ENCODE measurements at places on chromosomes 3 and 15.
A peak's percentile ranks its signal among the peaks of the same experiment; 100 is the strongest.

GRCh38 chr3:64110071-64110470 is 86.8 kb upstream of the PSMD6 start:
- no peak for DNase-seq

GRCh38 chr15:77519540-77519939 is 98.9 kb downstream of the HMG20A start:
- no peak for DNase-seq

GRCh38 chr3:78823859-78824258 is 943.9 kb downstream of the ROBO1 start:
- DNase-seq = no peak

DNA sequence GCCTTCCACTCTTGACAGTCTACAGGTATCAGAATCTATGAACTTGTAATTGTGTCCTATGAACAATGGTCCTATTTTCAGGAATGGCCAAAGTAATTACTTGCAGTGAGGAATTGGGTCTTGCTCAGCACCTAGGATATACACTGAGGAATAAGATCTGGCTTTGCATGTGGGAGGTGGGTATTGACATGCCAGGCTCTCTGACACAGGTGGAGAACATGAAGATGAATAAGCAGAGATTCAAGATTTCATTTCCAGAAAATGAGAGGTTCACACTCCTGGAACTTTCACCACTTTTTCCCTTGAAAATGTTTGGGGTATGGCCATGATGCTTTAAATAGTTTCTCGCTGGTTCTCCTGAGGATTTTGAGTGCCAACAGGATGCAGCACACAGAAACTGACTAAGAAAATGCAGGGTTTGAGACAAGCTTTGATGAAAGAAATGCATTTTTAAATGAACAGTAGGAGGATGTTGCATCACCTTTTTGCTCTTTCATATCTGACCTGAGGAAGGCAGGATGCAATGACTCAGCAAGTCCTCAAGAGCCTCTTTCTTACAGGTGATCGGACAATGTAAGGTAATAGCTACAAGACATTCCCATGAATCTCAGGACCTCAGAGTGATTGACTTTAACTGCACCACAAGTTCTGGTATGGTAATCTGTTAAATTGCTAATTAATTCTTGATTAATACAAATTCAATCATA is 3.7 kb downstream of the HRG start:
- no peak for DNase-seq

GRCh38 chr15:33094336-33094735 is 100.2 kb downstream of the FMN1 start:
- DNase-seq = no peak

GRCh38 chr3:115146418-115147328 is at the start of gene ZBTB20:
TSS of gene ZBTB20 (minus strand) at chr3:115147288.
- DNase-seq = peak; percentile 50

DNA sequence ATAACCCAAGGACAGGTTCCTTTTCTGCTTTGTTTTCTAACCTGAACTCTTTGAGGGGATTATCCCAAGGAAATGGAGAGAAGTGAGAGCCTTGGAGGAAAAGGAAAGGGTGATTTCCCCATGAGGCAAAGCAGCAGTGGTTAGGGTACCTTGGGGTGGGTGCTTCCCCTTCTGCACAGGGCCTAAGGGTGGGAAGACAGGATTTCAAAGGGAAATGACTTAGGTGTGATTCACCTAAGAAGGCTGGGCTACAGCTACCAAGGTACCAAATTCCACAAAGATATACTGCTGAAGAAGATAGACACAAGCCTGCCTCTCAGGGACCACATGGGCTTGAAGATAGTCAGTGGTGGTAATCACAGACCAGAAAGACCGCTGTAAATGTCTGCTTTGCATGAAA is 325.3 kb upstream of the DPH6 start:
- no peak for DNase-seq

DNA sequence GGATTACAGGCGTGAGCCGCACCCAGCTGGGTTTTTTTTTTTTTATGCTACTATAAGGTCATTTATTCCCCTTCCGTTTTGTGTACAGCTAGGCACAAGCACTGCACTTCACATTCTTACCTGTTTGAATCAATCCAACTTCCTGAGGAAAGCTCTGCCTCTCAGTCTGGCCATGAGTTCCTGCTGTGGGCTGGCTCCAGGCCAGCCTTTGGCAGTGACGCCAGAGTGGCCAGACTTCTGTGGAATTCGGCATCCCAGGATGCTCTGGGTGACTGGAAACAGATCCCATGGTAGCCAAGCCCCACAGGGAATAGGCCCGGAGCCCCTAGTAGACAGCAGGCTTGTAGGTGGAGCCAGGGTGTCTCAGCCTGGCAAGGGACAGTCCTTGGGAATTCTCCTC is 21.5 kb upstream of the TIMP4 start:
- DNase-seq = no peak

GRCh38 chr3:191282251-191283185 is 46.7 kb upstream of the CCDC50 start:
- DNase-seq = no peak

- DNase-seq = no peak
Measured at GRCh38 chr3:152849996-152850578, 15.2 kb downstream of the P2RY1 start.

DNA sequence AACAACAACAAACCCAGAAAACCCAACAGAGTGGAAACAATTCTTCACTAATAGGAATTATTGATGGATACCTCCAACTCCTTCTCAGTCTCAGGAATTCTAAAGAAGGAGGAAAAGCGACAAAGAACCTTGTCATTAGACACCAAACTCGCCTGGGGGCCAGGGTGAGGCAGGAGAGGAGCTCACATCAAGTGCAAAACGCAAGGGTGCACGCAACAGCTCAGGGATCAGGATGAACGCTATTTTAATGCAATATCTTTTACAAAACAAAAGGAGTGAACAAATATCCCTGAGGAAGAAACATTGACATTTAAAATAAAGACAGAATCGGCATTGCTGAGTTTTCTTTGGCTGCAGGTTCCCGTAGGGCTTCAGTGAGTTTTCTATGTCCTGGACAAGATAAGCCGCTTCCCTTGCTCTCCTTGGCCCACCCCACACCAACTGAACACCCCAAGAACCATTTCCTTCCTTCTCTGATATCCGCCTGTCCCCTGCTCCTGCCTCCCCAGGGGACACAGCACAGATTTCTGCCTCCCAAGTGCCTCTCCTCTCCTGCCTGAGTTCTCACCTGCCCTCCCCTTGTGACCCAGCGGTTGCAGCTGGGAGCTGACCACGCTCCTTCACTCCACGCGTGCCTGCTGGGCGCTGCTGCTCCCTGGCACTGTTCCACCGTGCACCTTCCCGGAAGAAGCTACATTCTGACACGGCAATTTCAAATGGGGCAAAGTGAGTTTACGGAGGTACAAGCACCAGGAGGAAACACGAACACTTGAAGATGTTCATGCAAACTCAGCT is 63.0 kb downstream of the ATP10A start:
- no peak for DNase-seq

- DNase-seq = no peak
Measured at GRCh38 chr15:94542391-94542790, 311.0 kb downstream of the MCTP2 start.

- no peak for DNase-seq
Measured at GRCh38 chr15:85672332-85673084, 122.2 kb downstream of the KLHL25 start.

DNA sequence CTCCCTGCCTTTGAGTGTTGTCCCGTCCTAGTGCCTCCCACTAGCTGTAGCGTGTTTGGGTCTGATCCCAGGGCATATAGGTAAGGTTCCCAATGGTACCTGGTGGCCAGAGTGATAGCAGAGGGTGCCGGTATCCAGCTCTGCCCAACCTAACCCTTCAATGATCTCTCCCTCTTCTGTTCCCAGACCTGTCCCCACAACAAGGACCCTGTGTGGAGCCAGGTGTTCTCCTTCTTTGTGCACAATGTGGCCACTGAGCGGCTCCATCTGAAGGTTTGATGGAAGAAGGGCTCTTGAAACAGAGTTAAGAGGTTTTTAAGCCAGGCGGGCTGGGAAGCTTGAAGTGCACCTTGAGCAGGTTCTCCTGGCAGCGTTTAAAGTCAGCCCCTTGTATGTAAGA is 35.5 kb downstream of the ESYT3 start:
- no peak for DNase-seq

- DNase-seq = no peak
Measured at GRCh38 chr3:37309921-37310665, 135.7 kb upstream of the LRRFIP2 start.

GRCh38 chr15:61080221-61081026 is 148.7 kb downstream of the RORA start:
- no peak for DNase-seq

DNA sequence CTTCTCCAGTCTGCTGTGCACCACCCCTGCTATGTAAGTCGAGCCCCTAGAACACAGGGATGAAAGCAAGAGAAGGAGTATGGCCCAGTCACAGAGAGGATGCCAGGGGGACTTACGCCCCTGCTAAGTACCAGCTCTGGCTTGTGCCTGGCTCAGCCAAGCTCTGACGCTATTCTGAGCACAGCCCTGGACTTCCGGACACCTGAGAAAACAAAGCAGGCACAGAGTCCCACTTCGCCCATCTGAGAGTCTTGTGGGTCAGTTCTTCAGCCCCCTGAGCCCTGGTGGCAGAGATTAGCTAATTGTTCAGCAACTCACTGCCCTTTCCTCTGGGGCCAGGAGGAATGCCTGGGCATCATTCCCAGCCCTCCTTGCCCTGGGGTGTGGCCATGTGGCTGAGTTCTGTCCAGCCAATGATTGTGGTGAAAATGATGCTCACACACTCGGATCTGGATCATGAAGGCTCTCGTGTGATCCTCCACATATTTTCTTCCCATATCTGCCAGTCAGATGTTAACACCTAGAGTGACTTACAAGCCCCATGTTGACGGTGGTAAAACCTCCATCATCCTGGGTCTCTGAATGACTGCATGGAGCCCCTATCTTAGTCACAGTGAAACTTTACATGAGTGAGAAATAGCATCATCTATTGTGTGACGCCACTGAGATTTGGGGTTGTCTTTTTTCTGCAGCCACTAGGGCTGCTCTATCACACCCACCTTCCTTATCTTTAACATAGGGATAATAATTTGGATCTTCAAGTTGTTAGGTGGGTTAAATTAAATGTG is 105.7 kb downstream of the TPRA1 start:
- DNase-seq = no peak

GRCh38 chr3:187702507-187703033 is at the start of gene RTP2:
TSS of gene RTP2 (minus strand) at chr3:187702557. CDS start at chr3:187702128, 429 bp downstream.
- no peak for DNase-seq

- no peak for DNase-seq
Measured at GRCh38 chr3:134325706-134326105, 48.5 kb downstream of the AMOTL2 start.

- no peak for DNase-seq
Measured at GRCh38 chr15:32134842-32135241, 104.5 kb downstream of the CHRNA7 start.

GRCh38 chr15:95018888-95019545 is 787.7 kb downstream of the MCTP2 start:
- no peak for DNase-seq

DNA sequence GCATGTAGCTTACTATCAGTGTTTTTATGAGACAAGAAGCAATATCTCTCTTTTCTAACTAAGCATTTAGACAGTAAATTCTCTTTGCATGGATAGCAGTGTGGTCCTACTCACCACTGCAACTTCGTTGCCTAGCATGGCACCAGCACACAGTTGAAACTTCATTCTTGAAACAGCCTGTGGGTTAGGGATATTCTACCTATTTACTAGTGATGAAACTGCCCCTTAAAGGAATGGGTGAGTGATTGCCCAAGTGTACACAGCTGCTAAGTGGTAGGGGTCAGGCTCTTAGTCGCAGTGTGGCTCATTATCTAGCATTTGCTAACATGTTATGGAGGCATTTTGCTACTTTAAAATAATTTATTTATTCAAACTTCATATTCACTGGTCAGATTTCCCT is 78.4 kb downstream of the CHL1 start:
- no peak for DNase-seq

DNA sequence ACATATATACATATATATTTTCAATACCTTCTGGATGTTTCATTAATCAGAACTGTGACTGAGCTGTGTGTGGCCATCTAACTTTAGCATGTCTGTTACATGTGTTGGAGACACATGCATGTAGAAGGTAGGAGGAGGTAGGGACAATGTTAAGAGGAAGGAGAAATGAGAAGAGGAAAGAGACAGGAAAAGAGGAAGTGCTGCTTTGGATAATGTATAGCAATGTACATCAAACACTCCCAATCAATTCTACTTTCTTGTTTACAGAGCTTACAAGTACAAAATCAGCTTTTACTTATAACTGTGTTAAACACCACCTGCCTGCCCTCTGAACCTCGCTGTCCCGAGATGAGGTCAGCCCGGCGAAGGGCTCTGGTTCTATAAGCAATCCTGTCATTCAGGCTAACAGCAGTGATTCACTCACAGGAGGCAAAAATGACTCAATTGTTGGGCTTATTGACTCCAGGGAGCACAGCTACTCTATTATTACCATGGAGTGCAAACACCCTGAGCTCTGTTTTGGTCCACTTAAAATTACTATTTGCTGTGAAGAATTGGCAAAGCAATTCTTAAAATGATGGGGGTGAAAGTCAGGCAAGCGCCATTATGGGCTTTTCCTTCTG is 188.9 kb downstream of the MEIS2 start:
- DNase-seq = no peak

DNA sequence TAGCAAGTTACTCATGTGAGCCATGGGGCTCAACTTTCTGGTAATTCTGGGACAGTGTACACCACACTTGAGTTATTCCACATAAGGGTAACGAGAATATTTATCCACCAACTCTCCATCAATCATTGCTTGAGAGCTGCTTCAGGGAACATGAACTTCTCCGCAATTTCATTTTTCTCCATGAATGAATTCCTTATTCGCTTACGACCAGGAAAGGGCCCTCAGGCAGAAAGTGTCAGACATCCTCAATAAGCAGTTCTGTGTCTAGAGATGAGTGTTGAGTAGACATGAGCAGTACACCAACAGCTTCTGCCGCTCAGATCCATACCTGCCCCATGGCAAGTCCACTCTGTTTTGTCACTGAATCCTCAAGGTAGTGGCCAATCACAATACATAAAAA is 24.8 kb upstream of the IQCF2 start:
- DNase-seq = no peak

- DNase-seq = no peak
Measured at GRCh38 chr3:47323431-47324277, 40.9 kb downstream of the KLHL18 start.

- no peak for DNase-seq
Measured at GRCh38 chr3:182388506-182388905, 404.8 kb upstream of the ATP11B start.

- DNase-seq = no peak
Measured at GRCh38 chr15:101492766-101493692, 3.5 kb upstream of the PCSK6 start.

All from activated T-helper 1 cell treated with Interleukin-2 at 50 U/mL for 16 hours (primary cell).